ENCODE measurements at places on chromosomes 1 and 21.

- DNase-seq = no peak
These were observed 62.0 kb downstream of the PCNX2 start for GRCh38 chr1:233233508-233234040.

DNA sequence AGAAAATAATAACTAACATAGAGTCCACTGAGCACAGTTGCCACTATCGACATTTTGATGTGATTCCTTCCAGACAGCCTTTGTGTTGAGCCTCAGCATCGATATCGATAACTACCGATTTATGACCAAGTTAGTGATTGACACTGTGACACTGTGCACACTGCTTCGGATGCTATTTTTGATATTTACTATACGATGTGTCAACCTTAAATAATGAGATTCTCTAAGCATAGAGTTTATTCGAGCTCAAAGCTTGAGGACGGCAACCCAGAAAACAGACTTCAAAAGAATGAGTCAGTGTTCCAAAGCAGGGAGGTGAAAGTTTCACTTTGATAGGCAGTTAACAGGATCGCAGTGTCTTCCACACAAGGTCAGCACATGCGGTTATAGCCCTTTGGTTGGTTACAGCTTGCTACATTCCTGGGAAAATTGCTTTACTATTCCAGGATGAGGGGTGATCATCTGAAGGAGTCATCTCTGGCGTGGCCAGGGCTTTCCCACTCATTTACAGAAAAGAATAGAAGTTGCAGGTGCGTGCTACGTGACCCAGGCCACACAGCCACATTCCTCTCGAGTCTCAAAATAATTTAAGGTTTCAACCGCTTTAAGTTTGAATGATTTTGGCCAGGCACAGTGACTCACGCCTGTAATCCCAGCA is 53.6 kb upstream of the EFHD2 start:
- no peak for DNase-seq

- DNase-seq = no peak
These were observed 288.5 kb upstream of the SNX7 start for GRCh38 chr1:98373056-98373455.

GRCh38 chr21:37886726-37887299 is 29.4 kb downstream of the KCNJ6 start:
- no peak for DNase-seq

DNA sequence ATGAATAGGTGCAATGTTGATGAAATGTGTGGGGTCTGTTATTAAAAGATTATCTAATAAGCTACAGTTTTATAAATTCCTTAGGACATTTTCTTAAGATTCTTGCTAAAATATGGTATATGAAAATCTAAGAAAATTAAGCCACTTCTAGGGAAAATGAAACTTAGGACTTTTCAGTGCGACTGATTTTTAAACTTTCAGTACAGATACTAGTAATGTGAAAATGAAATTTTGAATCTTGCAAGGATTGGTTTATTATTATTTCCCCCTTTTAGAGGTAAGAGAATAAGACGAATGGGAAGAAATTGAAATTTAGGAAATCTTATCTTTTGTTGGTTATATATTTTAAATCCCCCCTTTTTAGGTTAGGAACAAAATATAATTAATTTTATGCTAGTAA is 16.4 kb downstream of the CAPZA1 start:
- DNase-seq = no peak

GRCh38 chr1:94986783-94987182 is 59.9 kb upstream of the CNN3 start:
- no peak for DNase-seq

DNA sequence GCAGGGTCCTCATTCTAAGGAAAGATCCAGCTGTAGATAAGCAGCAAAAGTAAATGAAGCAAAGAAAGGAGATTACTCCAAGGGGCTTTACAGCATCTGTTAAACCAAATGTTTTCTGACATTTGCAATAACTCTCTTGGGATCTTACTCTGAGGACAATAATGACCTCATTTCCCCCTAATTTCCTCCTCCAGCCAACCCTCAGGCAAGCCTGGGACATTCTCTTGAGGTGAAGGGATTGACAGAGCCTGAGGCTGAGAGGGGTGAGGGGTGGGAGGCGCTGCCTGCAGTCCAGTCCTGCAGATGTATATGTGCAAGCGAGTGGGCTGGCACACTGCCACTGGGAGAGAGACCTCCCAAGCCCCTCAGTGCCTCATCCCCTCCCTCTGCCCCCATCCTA is 40.5 kb upstream of the NEK2 start:
- no peak for DNase-seq

- DNase-seq = no peak
These were observed 13.3 kb downstream of the CC2D1B start for GRCh38 chr1:52352690-52353089.

- no peak for DNase-seq
These were observed 2.9 kb upstream of the GPX7 start for GRCh38 chr1:52599236-52599635.

DNA sequence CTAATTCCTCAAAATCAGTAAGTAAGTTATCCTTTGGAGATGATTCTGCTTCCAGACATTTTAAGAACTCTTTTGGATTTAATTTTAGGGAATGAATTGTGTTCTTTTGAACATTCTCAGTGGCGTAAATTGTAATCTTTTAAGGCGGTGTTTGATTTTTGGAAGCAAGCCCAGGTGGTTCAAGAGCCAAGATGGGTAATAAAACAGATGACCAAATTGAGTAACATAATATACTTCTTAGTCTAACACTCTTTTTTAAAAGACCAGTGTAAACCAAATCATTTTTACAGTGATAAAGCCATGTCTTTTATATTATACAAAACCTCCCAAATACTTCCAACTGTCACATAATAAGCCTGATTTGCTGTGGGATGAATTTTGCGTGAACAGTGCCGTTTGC is 133.8 kb downstream of the LRRC40 start:
- DNase-seq = no peak

- DNase-seq = no peak
These were observed 618.6 kb downstream of the KIF26B start for GRCh38 chr1:245773344-245773743.

DNA sequence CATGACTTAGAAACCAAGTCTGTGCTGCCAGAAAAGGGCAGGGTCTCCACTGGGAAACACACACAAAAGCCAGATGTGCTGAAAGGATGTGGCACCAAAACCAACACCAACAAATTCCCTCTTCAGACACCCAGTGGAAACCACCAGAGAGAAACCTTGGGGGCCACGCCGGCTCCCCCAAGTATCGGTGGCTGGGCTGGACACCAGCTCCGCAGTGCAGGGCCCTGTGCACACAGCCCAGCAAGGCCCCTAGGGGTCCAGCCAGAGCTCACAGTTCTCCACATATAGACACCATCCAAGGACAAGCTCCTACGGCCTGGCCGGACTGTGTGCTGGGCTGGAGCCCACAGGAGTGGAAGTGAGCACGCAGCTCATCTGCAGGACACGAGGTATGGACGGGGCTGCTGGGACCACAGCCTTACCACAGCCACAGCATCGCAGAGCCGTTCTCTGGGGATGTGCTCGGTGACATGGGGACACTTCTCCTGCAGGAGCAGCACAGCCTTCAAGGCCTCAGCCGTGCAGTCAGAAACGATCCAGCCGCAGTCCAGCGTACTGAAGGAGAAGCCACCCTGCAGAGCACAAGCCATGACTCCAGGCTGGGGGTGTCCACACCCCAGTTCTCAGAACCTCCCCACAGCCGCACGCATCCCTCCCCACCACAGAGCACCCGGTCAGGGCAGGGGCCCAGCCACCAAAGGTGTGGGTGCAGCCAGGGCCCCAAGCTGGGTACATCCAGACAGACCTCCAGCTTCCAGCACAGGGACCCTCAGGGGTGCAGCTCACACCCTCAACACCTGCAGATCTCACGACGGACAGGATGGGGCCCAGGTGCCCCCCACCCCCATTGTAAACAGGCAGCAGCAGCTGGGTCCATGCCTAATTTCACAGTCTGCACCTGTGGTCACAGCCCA is 21.3 kb downstream of the LSS start:
- no peak for DNase-seq

DNA sequence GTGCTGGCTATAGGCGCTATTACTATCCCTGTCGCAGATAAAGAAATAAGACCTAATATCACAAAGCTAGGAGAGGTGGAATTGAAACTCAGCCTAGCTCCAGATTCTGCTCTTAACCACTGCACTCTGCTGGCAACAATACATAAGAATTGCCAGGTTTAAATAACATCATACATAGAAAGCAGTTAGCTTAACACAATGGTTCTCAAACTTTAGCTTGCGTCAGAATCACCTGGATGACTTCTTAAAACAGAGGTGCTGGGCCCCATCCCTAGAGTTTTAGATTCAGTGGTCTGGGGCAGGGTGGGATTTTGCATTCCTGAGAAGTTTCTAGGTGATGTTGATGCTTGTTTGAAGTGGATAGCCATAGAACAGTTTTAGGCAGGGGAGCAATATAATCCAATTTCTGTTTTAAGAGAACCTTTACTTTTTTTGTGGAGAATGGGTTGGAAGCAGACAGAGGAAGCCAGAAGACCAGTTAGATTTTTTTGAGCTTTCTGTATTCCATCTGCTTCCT is 1.1 kb upstream of the POMGNT1 start:
- no peak for DNase-seq

- no peak for DNase-seq
These were observed 89.3 kb downstream of the PRDM16 start for GRCh38 chr1:3158347-3158746.

DNA sequence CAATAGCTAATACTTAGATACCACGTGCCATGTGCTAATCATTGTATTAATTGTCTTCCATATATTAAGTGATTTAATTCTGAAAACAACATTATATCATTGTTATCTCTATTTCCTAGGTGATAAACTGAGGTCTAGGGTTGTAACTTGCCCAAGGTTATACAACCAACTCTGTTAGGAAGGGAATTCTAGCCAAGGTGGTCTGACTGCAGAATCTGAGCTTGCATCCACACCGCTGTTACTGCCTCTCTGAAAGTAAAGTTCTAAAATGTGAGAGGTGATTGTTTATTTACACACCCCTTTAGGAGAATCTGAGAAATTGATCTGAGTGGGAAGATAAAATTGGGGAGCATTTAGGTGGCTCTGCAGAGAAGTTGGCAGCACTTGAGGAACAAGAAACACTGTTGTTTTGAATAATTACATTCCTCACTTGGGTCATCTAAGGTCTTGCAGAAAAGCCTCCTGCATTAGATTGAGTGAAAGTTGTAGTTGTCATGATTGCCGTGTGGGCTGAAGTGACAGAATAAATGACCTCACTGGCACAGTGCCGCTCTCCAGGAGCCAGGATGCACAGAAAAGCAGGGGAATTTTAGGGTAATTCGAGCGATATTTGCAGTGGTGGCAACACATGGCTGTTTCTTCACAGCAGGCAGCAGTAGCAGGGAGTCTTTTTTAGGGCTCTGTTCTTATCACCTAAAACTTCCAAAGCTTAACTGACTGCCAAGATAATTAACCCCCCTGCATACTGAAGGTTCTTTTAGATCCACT is 121.7 kb downstream of the ADGRL4 start:
- no peak for DNase-seq

GRCh38 chr21:43858806-43859648 is 6.0 kb upstream of the AGPAT3 start:
- no peak for DNase-seq

DNA sequence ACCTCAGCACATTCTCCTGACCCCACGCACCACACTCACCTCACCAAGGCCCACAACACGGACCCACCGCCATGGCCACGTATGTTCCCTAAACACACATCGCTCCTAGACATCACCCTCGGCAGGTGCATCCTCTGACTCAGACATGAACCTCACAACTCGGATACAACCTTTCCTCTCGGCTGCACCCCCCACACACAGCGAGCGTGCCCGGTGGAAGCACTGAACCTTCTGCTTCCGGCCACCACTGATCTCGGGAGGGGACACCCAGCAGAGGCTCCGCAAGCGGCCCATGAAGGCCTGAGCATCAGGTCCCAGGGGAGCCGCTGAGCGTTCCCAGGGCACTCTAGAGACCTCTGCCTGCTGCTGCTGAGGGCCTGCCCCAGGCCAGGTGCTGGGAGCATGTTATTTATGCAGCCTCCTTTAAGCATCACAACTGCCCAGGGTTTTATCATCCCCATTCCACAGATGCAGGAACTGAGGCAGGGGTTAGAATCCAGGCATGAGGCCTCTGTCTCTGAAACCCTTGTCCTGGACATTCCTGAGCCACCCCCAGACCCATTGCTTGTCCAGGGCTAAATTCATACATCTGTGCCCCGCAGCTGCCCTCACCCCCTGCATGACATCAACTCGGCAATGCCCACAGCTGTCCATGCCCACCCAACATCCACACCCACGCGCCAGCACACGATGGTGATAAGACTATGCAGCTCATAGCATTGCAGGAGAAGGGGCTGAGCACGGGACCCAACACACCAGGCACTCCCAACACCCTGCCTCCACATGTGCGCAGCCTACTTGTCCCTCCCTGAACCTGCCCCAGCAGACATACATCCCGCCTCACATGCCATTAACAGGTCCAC is 27.0 kb downstream of the SDC3 start:
- no peak for DNase-seq

DNA sequence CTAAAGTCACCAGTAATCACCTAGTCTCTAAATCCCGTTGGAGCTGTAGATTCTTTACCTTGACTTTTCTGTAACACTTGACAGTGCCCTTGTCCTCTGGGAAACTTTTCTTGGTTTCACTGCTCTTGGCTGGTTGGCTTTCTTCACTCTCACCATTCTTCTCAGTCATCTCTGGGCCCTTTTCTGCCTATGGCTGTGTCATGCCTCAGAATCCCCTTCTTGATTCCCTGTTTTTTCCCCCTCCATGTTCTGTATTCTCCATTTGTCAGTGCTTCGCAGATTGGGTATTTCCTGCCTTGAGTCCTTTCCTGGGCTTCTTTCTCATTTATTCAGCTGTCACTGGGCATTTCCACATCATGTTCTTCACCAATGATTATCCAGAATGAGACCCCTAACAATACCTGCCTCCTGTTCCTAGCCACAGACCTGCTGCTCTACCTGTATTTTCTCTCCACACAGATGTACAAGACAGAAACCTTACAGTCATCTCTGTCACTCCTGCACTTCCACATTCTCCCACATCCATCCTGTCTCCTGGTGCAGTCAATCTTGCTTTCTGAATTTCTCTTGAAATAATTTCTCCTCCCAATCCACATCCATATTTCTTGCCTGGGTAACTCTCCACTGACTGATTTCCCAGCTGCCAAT is 14.7 kb downstream of the UCK2 start:
- DNase-seq = no peak

- no peak for DNase-seq
These were observed 20.5 kb downstream of the PDPN start for GRCh38 chr1:13604176-13604575.

- no peak for DNase-seq
These were observed 25.5 kb upstream of the EPB41 start for GRCh38 chr1:28888915-28889314.

DNA sequence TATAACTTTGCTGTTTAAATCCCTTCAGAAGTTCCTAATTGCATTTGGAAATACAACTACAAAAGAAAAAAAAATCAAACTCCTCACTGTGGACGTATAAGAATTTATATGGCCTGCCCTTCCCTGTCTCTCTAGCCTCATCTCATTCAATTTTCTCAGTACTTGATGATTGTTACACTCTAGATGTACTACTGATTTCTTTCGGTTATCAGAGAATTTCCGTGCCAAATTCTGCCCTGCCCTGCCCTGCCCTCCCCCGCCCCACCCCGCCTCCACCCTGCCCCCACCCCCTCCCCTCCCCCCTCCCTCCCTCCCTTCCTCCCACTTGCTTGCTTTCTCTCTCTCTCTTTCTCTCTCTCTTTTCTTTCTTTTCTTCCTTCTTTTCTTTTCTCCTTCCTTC is 71.7 kb upstream of the MPC2 start:
- no peak for DNase-seq

GRCh38 chr1:189662190-189662589 is 815.5 kb downstream of the BRINP3 start:
- no peak for DNase-seq

All from NCI-H1436 treated with DMSO at 0.1 percent for 48 hours (cell line).